ENCODE measurements at places on chromosomes 7 and 10.

DNA sequence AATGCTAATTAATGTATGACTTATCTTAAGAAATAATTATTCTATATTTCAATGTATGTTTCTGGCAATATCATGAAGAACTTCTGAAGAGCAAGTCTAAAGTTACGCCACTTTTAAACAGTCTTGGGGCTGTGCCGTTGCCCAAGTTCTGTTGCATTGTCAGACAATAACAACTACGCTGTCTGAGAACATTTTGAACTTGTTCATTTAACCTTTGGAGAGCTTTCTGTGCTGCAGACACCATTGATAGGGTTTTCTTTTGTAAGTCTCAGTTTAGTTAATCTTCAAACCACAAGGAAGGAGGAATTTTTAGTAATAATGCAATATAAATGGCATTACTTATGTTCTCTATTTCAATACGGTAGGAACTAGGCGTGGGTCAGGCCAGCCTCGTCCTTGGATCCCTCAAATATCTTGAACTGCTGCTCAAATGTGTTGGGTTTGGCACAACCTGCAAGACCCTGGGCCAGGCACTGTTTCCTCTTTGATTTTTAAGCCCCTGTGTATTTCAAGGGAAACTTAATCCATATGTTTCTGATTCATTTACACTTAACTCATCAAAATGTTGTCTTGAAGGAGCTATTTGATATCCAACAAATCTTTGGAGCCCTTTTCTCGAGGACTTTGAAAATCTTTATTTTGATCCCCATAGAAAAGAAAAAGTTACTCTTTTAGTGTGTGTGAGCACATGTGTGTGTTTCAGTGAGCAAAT lies 215.5 kb downstream of the INHBA start:
- DNase-seq = no peak

DNA sequence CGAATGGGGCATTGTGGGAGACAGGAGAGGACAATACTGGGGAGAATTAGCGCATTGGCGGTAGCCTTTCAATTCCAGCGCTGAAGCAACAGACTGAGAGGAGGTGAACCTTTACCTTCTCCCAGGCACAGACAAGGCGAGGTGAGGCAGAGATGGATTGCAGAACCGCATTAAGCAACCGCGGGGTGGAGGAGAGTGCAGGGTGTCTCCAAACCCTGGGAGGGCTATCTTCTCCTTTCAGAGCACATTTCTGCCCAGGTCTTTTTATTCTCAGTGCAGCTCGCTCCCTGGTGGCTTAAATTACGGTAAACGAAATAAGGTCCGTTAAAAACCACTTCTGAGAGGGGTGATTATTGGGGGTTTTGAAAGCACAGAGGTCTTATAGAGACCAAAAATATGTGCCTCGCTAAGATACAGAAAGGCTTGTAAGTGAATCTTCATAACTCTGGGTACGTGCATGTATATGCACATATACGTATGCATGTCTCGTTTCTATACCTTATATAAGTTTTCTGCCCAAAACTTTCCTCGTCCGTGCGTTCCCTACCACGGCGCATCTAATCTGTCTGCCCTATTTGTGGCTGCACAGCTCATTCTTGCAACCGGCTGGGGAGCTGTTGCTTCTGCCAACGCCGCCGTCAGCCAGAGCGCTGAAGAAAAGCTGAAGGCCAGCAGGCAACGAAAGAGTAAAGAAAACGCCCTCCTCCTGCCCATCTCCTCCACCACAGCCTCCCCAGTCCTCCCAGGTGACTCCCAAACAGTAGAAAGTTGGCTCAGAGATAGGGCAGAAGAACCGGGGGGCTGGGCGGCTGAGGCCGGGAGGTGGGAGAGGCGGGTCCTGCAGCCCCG lies 895 bp upstream of the ZNF804B start:
- no peak for DNase-seq

GRCh38 chr10:97013568-97013967 lies 172.2 kb downstream of the SLIT1 start:
- no peak for DNase-seq

- no peak for DNase-seq
Observed at GRCh38 chr10:101064415-101065030, 2.7 kb downstream of the KAZALD1 start.

DNA sequence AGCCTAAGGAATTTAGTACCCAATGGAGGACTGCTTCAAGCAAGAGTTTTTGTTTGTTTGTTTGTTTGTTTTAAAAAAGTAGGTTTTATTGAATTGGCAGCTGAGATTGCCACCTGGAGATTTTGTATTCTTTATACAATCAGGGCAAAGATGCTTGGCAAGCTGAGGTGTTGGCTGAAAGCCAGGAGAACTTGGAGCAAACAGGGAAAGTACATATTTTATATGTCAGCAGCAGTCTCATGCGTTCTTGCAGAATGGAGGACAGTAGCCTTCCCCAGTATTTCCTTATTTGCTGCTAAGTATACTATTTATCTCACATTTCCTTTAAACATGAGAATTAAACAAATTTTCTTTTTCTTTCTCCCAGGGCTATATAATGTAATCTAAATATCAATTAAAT lies 22.6 kb upstream of the ICA1 start:
- no peak for DNase-seq

- DNase-seq = no peak
Observed at GRCh38 chr7:81707966-81708365, 61.9 kb downstream of the HGF start.

- no peak for DNase-seq
Observed at GRCh38 chr7:92872701-92873100, 36.3 kb upstream of the CDK6 start.

GRCh38 chr10:10438335-10439100 lies 579.2 kb upstream of the CELF2 start:
- no peak for DNase-seq

DNA sequence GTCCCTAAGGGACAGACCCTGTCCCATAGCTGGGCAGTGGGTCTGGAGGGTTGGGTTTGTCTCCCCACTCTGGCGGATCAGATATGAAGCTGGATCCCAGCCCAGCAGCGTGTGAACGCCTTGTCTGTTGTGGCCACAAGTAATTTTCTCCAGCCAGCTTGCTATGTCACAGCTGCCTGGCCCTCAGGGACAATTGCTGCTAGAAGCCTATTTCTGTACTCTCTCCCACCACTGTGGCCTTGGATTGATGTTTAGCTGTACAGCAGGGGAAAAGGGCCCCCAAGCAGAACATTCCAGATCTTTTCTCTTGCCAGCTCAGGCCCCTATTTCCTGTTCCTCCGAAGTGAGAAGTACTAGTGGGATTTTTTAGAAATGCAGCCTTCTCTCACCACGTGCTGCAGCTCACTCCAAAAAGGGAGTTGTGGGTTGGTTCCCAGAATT lies 53.5 kb upstream of the WAC start:
- no peak for DNase-seq

- DNase-seq = no peak
Observed at GRCh38 chr7:106783286-106783685, 81.8 kb upstream of the PIK3CG start.

- no peak for DNase-seq
Observed at GRCh38 chr7:108805808-108806397, 236.2 kb downstream of the DNAJB9 start.

GRCh38 chr7:94061326-94061725 lies 57.2 kb upstream of the BET1 start:
- no peak for DNase-seq

- DNase-seq = no peak
Observed at GRCh38 chr10:51377932-51378599, 303.8 kb downstream of the PRKG1 start.

DNA sequence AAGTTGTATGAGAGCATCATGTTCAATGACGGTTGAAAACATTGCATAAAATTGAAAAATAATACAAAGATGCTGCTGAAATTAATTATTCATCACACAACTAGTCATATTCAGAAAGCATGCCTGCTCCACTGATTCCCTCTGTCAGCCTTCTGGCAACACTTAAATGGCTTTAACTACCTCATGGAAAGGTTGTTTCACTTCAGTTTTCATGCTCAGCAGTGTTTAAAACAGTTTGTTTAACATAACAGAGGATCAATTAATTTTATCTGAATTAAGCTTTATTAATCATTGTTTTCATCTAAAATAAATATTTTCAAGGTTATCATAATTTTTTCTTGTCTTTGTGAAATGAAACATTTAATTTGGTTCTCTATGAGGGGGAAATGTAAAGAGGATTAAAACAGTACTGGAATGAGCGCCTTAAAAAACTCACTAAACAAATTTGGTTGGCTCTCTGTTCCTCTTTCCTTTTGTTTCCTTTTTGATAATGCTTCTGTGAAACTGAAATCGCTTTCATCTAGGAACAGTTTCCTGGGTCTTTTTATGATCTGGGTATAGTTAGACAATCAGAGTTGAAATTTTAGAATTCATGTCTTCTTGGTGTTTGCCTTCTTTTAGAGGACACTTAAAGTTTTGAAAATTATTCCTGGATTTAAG lies 427.4 kb downstream of the SH2D4B start:
- DNase-seq = no peak
